ENCODE measurements at places on chromosomes 6 and 20.

DNA sequence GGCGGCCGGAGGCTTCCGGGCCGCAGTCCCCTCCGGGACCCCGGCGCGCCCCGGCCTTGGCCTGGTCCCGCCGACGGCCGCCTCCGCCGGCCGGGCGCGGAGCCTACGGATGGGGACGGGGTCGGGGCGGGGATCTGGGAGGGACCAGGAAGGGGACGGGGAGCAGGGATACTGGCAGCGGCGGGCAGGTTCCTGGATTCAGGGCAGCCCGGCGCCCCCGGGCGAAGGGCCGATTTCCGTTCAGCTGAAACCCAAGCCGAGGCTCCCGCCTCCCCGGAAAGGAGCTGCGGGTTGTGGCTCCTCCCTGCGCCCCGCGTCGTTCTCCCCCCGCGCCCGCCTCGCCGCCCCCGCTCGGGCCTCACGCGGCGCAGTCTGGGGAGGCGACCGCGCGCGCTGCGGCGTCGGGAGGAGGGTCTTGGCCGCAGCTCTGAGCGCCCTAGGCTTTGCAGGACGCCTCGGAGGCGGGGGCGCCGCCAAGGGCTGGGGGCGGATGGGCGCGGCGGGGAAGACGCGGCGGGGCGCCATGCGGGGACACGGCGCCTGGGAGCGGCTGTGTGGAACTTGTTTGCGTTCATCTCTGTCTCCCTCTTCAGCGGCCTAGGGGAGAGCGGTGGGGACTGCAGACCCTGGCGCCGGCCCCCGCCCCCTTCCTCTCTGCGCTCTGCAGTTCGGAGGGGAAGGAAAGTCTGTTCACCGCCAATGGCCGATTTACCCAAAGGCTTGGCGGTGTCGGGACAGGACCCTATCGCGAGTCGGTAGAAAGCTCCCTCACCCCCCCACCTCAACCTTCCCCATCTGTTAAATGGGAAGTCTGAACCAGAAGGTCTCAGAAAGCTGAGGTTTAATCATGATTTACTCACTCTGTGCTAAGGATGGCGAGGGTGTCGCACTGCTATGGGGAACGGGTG, 22.7 kb upstream of the TMEM181 start:
- no peak for DNase-seq

- no peak for DNase-seq
Measured at GRCh38 chr6:84424956-84425355, 197.5 kb upstream of the CEP162 start.

DNA sequence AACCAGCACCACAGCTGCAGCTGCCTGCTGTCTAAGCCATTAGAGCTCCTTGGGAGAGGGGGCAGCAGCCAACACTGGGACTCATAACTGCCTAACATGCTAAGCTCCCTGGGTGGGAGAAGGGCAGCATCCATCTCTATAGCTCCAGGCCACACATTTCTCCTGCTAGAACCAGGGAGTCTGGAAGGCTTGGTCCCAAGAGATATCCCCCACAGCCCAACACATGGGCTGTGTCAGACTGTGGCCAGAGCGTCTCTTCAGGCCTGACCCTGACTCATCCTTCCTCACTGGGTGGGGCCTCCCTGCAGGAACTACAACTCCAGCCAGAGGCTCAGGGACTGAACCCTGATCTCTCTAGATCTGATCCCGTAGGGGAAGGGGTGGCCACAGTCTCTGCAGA, 411.1 kb downstream of the HDGFL1 start:
- no peak for DNase-seq

DNA sequence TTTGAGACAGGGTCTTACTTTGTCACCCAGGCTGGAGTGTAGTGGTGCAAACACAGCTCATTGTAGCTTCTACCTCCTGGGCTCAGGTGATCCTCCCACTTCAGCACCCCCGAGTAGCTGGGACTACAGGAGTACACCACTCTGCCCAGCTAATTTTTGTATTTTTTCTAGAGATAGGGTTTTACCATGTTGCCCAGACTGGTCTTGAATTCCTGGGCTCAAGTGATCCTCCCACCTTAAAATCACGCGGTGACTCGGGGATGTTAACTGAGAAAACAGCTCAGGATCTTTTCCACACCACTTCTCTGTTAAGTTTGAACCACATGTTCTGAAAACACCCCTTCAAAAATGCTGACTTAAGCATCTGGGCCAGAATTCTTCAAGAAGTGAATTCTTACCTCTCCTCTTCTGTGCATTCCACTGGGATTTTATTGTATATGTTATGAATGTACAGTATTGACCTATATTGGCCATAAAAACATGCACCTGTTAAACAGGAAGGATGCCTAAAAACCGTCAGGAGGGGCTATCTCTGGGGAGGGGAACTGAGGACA, 72.4 kb downstream of the SYTL3 start:
- no peak for DNase-seq

DNA sequence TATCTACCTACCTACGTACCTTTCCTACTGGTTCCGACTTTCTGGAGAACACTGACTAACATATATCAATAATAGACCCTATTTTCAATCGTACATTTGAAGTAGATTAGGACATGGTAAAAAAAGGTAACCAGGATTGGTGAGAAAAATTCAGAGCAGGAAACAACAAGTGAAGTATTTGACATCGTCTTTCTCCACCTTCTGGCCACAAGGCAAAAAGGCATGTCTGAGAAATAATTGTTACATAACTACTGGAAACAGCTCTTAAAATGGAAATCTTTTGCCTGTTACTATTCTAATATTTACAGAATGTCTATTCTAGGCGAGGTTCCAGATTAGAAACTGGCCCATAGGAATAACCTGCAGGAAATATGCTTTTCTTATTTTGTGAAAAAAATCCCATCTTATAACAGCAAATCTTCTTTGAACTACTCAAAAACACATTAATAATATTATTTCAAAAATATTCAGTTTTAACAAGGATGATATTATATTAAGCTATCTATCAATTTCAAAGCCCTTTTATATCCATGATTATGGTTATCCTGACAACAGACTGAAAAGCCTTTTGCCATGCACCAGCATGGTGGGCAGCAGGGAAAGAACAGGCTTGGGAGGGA, 80.8 kb downstream of the RCAN2 start:
- peak; percentile 37 for DNase-seq

DNA sequence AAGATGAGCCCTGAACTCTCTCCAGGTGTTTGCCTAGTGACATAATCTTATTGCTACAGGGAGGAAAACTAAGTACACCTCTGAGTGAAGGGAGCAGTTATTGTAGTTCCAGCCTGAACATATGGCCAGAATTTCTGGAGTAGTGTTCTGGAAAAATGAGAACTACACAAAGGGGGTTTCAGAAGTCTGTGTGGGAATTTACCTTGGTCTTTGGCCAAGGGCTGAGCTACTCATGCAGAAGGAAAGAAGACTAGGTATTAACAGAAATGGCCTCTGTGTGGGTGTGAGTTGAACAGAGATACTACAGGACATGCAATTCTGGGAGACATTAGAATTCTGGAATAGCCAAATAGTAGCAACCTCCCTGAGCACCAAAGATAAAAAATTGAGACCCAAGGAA, 1009.7 kb upstream of the GJE1 start:
- DNase-seq = no peak

DNA sequence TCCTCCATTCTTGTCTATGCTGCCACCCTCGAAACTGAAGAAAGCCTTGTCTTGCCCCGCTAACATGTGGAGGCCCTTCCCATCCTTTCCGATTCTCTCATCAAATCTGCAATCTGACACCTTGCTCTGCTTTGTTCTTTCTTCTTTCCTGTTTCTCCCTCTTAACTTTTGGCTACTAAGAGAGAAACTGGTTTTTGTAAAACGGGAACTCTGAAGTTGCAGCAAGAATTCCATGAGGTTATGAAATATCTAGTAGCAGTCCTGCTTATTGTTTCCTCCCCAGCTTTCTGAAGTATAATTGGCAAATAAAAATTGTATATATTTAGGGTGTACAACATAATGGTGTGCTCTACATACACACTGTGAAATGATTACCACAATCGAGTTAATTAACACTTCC, 80.2 kb downstream of the MAP7 start:
- no peak for DNase-seq

- DNase-seq = no peak
Measured at GRCh38 chr20:23368316-23369071, 6.5 kb downstream of the GZF1 start.

DNA sequence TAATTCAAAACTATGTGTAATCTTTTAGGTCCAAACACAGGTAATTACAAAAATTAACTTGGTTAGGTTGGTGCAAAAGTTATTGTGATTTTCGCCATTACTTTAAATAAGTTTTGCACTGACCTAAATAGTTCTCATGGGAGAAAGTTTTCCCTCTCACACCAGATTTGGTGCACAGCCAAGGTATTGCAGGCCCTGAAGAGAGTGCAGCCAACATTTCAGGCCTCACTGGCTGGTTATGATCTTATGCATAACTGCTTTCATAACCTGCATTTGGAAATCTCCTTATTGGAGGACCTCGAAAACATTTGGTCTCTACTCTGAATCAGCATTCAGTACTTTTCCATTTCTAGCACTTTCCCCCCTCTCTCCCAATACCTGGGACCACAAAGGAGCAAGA, 993.1 kb upstream of the MANEA start:
- DNase-seq = no peak

GRCh38 chr20:38061109-38061508, 27.6 kb downstream of the RPRD1B start:
- no peak for DNase-seq

DNA sequence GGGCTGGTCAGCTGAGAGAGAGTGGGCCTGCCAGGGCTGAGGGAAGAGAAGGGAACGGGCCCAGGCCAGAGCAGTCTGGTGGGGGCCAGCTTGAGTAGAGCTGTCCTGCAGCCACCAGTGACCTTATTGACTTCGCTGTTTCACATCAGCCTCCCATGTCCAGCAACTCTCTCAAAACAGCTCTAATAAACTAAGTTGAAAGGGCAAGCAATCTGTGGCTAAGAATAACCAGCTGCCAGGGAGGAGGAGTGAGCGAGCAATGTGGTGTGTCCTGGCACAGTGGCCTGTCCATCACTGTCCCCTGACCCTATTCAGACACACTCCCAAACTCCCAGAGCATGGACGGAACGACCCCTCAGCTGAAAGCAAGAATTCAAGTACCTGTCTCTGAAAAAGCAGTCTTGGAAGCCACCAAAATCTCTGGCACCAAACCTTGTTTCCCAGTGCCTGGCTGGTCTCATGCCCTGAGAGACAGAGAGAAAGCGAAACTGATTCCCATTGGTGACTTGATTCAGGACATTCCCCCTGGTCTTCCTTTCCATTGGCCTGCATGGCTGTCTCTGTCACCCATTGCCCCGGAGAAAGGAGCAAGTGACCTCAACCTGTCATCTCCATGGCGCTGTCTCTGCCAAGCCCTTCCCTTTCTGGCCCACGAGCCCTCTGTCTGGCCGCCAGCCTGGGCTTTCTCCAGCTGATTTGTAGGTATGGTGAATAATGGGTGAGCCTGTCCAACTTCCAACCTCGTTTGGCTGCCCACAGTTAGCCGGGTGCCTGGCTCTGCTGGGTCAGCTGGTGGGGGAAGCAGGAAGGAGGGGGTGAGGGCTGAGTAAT, at the start of gene DDO:
DDO (minus strand) TSS at position 490 of the 831 bp plus-strand sequence. CDS start 2,113 bp downstream, outside the sequence.
- DNase-seq = peak; percentile 4

GRCh38 chr20:58981628-58982364, 740 bp downstream of the NELFCD start:
- no peak for DNase-seq

DNA sequence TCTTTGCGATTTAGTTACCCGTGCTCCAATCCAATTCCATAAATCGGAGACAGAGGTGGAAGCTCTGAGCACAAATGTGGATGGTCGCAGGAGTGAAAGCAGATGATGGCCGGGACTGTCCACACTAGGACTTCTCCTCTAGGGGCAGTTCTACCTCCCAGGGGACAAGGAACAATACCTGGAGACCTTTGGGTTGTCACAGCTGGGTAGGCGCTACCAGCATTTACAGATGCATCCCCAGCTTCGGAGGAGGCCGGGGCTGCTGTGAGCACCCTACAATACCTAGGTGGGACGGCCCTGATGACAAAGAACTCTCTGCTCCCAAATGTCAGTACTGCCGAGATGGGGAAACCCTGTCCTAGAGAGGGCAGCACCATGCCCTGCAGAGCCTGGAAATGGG, 195.9 kb upstream of the CDH4 start:
- DNase-seq = no peak

- no peak for DNase-seq
Measured at GRCh38 chr20:7891705-7892104, 48.6 kb downstream of the HAO1 start.

GRCh38 chr6:167832497-167833395, 6.0 kb downstream of the AFDN start:
- no peak for DNase-seq

DNA sequence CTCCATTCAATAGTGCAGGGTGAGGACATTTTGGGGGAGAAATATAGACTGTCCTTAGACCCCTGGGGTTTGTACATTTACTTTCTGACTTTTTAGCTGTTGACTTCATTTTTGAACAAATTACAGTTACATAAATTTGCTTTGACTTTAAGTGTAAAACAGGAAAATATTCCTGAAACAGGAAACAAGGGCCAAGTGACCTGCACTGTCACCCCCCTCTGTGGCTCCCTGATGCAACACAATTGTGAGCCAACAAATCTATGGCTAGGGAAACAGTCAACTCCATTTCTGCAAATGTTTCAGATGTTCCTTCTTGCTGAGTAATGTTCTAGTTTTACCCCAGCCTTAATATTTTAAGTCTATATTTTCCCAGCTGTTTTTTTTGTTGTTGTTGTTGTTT, 39.8 kb downstream of the HLA-A start:
- no peak for DNase-seq

- no peak for DNase-seq
Measured at GRCh38 chr6:113481910-113482309, 375.2 kb upstream of the MARCKS start.

DNA sequence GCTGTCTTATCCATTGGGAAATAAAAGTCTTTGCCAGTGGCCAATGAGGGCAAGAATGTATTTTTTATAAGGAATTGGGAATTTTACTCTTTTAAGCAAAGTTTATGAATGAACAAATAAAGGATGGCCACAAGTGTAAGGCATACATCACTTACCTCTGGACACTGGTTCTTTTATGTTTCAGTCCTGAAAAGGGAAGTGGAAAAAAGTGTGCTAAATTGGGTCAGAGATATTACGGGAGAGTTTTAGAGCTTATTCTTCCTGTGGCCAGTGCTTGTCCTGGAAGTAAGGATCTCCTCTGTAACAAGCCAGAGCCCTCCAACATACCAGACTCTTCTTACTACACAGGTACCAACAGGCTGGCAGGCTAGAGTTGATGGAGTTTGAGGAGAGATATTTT, 22.5 kb upstream of the RIPK1 start:
- DNase-seq = no peak

- DNase-seq = no peak
Measured at GRCh38 chr6:144286503-144287393, 1.6 kb downstream of the UTRN start.

DNA sequence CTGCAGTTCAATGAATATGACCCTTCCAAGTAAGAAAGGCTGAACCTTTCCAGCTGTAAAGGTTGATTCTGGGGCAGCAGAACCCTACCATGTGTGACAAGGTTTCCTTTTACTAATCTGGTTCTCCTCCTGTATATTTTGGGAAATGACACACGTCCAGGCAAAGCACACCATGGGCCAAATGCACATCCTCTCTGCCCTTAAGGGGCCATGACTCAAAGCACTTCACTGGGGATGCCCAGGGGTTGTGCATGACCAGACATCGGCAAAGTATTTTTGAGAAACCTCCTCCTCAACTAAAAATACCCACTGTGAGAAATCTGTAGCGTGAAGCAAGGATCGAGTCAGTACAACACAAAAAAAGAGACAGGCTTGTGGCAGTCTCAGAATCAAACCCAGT, 174.7 kb downstream of the BACH2 start:
- DNase-seq = no peak

Measured in CD4-positive, alpha-beta T cell treated with Interleukin-2 at 100 ng/mL for 4 hours (primary cell).